CD8-positive, alpha-beta memory T cell (primary cell): ENCODE measurements at places on chromosomes 7 and 10.
A peak's percentile ranks its signal among the peaks of the same experiment; 100 is the strongest.

GRCh38 chr10:7857262-7857661, 39.0 kb downstream of the TAF3 start:
- H3K4me3 ChIP-seq, result no peak overlapping the region
- DNase-seq, result no peak
- no peaks in the 10 kb centered on the region for H3K36me3 ChIP-seq
- no peak overlapping the region for H3K27ac ChIP-seq

DNA sequence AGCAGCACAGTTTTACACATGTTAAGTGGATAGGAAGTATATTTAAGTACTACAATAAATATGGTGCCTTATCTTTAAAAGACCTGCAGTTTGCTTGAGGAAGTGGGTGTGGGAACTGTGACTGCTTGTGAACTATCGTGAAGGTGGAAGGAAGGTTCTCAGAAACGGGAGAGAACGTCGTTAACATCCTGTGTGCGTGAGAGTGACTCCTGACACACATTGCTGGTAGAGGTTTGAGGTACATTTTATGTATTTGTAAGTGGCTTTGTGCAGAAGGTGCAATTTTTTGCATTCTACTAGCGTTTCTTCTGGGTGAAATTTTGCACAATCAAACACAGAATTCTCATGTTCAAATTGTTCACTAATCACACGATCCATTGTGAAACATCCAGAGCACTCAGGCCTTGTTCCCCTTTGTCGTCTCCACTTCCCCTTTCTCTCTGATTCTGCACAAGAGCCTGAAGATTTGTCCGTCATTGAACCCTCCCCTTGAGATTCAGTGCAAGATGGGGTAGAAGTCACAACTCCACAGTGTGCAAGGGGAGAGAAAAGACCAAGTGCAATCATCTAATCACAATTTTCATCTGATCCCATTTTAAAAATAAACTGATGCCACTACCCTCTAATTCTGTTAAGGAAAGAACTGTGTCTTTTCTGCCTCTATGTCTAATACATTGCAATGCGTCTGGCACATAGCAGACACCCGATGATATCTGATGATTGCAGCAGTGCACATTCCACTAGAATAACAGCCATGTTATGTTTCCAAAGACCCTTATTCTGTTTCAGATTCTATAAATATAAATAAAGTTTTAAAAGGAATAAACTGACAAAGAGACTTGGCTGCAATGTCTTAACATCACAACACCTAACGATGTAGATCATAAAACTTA, 279.9 kb downstream of the NEBL start:
- H3K4me3 ChIP-seq, result no peak overlapping the region
- DNase-seq, result no peak
- no peaks in the 10 kb centered on the region for H3K4me1 ChIP-seq
- no peaks in the 10 kb centered on the region for H3K36me3 ChIP-seq
- no peak overlapping the region for H3K27ac ChIP-seq
- no peaks in the 10 kb centered on the region for H3K27me3 ChIP-seq

GRCh38 chr10:99370993-99371392, 41.8 kb downstream of the CNNM1 start:
- no peak overlapping the region for H3K4me3 ChIP-seq
- H3K36me3 ChIP-seq, result no peaks in the 10 kb centered on the region
- no peak overlapping the region for H3K27ac ChIP-seq
- no peaks in the 10 kb centered on the region for H3K27me3 ChIP-seq

DNA sequence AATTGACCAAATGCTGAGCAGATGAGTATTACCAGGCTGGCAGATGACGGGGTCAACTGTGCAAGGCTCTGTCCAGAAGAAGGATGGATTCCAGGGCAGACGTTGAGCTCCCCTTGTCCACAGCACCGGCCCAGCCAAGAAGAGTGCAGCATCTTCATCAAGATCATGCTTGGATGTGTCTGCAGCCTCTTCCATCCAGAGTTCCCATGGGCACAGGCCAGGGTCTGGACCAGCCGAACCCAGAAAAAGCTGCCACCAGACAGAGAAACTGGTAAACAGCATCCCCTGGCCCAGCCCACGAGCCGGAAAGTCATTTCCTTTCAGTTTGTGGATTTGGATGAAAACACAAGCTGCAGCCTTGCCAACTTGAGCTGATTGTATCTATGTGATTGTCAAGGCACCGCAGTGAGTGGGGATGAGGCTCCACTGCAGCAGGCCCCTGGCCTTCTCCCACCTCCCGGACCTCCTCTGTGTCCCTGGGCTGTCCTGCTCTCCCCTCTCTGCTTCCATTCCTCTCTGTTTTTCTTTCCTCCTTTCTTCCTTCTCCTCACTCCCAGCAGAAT, 321.8 kb downstream of the TCERG1L start:
- no peak overlapping the region for H3K27ac ChIP-seq
- DNase-seq, result no peak
- no peak overlapping the region for H3K4me3 ChIP-seq
- H3K4me1 ChIP-seq, result no peaks in the 10 kb centered on the region
- H3K36me3 ChIP-seq, result no peaks in the 10 kb centered on the region

GRCh38 chr7:131190146-131190545, 137.5 kb upstream of the MKLN1 start:
- H3K27me3 ChIP-seq, result no peaks in the 10 kb centered on the region
- H3K4me3 ChIP-seq, result no peak overlapping the region
- H3K36me3 ChIP-seq, result no peaks in the 10 kb centered on the region
- DNase-seq, result no peak

- H3K4me1 ChIP-seq, result no peaks in the 10 kb centered on the region
- H3K36me3 ChIP-seq, result no peaks in the 10 kb centered on the region
- no peak overlapping the region for H3K27ac ChIP-seq
- H3K4me3 ChIP-seq, result no peak overlapping the region
- no peak for DNase-seq
- H3K27me3 ChIP-seq, result peaks cover 3% of the 10 kb centered on the region
Observed at GRCh38 chr10:3270577-3271316, 98.2 kb upstream of the PITRM1 start.

DNA sequence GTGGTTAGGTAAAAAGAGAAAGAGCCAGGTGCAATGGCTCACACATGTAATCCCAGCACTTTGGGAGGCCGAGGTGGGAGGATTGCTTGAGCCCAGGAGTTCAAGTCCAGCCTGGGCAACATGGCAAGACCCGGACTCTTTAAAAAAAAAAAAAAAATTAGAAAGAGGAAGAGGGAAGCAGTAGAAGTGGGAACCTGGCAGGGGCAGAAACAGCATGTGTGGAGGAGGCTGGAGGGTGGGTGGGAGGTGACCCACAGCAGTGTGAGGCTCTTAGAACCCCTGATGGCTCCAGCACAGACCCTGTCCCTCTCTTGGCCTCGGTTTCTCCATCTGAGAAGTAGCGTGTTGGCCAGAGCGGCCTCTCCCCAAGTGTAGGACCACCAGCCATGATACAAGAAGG, 4.9 kb upstream of the CCL24 start:
- no peaks in the 10 kb centered on the region for H3K36me3 ChIP-seq
- no peak overlapping the region for H3K4me3 ChIP-seq
- no peaks in the 10 kb centered on the region for H3K4me1 ChIP-seq
- H3K27me3 ChIP-seq, result peaks cover 2% of the 10 kb centered on the region
- H3K27ac ChIP-seq, result no peak overlapping the region

DNA sequence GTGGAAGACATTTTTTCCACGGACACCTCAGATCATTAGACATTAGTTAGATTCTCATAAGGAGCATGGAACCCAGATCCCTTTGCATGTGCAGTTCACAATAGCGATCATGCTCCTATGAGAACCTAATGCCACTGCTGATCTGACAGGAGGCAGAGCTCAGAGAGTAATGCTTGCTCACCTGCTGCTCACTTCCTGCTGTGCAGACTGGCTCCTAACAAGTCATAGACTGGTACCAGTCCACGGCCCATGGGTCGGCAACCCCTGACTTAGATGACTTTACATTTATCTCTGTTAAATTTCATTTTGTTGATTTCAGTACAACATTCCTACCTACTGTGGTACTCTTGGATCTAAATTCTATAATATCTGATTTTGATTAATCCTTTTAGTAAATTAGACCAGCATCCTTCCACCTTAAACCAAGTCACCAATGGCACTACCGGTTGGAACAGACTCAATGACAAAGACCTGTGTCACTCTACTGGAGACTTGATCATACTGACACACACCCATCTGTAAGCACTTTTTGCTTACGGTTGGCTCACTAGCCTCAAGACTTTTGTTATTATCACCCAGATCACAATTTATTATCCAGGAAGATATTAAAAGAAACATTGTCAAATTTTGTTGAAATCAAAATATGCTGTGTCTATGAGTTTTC, 8.0 kb upstream of the CCDC71L start:
- no peak overlapping the region for H3K27ac ChIP-seq
- no peaks in the 10 kb centered on the region for H3K27me3 ChIP-seq
- no peak for DNase-seq
- no peak overlapping the region for H3K4me3 ChIP-seq
- H3K4me1 ChIP-seq, result no peaks in the 10 kb centered on the region
- H3K36me3 ChIP-seq, result no peaks in the 10 kb centered on the region

DNA sequence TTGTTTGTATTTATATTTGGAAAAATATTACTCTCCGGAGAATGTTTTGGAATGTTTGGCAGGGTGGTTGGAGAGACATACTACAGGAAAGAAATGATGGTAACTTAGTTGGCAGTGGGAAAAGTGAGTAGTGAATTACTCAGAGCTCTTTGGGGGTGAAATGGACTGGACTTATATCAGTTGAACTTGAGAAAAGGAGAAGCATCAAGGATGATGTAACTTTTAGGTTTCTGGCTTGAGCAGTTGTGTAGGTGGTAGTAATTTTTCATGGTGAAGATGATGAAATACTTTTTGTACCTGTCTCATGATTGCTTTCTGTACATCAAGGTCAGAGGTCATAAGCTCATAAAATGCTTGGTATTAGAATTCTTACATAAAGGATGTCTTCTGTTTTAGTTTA, 617.2 kb downstream of the AUTS2 start:
- H3K4me3 ChIP-seq, result no peak overlapping the region
- H3K36me3 ChIP-seq, result no peaks in the 10 kb centered on the region
- no peak overlapping the region for H3K27ac ChIP-seq
- no peaks in the 10 kb centered on the region for H3K27me3 ChIP-seq

GRCh38 chr10:27504808-27505460, 830 bp downstream of the RAB18 start:
- DNase-seq, result no peak
- peak overlapping the region; percentile 90 for H3K27ac ChIP-seq
- no peaks in the 10 kb centered on the region for H3K27me3 ChIP-seq
- H3K4me1 ChIP-seq, result peaks cover 41% of the 10 kb centered on the region
- no peaks in the 10 kb centered on the region for H3K36me3 ChIP-seq

DNA sequence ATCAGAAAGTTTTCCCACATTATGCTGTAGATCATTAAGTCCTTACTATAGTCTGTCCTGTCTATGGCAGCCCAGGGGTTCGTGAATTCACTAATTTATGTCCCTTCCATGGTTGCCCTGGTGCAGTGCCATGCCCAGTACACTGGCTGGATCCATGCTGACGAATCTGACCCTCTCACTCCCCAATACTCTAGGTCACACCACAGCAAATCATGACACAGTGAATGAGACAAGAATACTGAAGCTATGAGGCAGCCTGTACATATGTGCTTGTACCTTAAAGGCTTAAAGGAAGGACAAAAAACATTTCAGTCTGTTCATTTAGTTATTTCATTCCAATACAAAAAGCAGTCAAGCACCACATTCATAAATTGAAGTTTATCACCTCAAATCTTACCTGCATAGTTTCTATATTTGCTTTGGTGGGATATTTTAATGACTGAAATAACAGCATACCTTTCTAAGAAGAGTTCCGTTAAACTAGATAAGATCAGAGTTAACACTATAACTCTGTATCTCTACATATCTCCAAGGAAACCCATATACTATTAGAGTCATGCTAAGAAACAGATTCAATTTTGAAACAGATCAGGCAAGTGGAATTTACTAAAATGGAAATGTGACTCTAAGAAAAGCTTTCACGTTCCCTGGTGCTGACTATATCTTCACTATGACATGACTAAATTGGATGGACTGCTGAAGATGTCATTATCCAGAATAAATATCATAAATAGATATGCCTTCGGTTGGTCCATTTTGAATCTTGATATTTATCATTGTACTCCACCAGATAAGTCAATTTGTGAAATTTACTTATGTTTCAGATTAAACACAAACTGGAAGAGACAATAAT, 36.7 kb downstream of the OSBPL3 start:
- no peak overlapping the region for H3K27ac ChIP-seq
- H3K36me3 ChIP-seq, result no peaks in the 10 kb centered on the region
- H3K4me3 ChIP-seq, result no peak overlapping the region
- no peak for DNase-seq

DNA sequence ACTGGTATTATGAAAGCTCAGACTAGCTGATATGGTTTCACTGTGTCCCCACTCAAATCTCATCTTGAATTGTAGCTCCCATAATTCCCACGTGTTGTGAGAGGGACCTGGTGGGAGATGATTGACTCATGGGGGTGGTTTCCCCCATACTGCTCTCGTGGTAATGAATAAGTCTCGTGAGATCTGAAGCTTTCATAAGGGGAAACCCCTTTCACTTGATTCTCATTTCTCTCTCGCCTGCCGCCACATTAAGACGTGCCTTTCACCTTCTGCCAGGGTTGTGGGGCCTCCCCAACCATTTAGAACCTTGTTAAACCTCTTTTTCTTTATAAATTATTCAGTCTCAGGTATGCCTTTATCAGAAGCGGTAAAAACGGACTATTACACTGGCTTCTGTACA, 40.3 kb downstream of the COL13A1 start:
- H3K27me3 ChIP-seq, result no peaks in the 10 kb centered on the region
- no peaks in the 10 kb centered on the region for H3K4me1 ChIP-seq
- H3K27ac ChIP-seq, result no peak overlapping the region
- no peak for DNase-seq

DNA sequence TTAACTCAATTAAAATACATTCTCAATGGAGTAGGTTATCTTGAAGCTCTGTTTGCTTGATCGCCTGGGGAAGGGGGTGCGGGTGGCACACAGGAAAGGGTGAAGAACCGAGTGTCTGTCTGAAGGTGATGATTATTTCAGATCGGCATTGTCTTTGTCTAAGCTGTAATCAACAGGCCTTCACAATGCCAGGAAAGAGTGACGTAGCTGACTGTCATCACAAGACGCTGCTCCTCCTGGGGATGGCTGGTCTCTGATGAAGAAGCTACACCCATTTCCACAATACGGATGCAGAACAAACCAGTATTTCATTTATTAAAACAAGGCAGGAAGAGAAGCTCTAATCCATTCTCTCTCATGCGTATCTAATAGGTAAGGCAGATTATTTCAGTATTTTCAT, 19.4 kb downstream of the JCAD start:
- H3K4me1 ChIP-seq, result peaks cover 3% of the 10 kb centered on the region
- H3K27ac ChIP-seq, result no peak overlapping the region
- H3K36me3 ChIP-seq, result no peaks in the 10 kb centered on the region
- no peak overlapping the region for H3K4me3 ChIP-seq

- H3K27me3 ChIP-seq, result peaks cover 43% of the 10 kb centered on the region
- no peaks in the 10 kb centered on the region for H3K36me3 ChIP-seq
- no peak overlapping the region for H3K27ac ChIP-seq
- no peak overlapping the region for H3K4me3 ChIP-seq
- DNase-seq, result no peak
Observed at GRCh38 chr7:129777993-129778769, 166.7 kb downstream of the NRF1 start.

DNA sequence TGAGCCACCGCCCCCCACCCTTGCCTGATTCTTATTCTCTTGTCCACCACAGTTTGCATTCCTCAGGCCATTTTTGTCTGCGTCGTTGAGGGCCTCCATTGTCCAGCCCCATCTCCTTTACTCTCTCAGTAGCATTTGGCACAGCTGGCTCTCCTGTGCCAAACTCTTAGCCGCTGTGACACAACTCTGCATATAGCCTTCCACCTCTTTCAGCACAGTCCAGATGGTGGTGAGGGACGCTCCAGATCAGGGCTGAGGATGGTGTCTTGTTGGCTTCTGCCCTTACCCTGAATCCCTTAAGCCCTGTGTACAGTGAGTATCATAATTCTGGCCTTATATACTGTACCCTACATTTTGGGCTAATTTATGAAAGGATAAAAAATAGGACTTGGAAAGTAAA, 45.6 kb downstream of the BMPR1A start:
- no peak for DNase-seq
- no peaks in the 10 kb centered on the region for H3K36me3 ChIP-seq
- no peak overlapping the region for H3K4me3 ChIP-seq
- H3K27me3 ChIP-seq, result no peaks in the 10 kb centered on the region
